ENCODE measurements at places on chromosomes 6 and 20.

GRCh38 chr20:33963751-33964150 is 30.0 kb upstream of the RALY start:
- no peak for DNase-seq

- no peak for DNase-seq
Observed at GRCh38 chr6:71499667-71500066, 211.1 kb downstream of the OGFRL1 start.

DNA sequence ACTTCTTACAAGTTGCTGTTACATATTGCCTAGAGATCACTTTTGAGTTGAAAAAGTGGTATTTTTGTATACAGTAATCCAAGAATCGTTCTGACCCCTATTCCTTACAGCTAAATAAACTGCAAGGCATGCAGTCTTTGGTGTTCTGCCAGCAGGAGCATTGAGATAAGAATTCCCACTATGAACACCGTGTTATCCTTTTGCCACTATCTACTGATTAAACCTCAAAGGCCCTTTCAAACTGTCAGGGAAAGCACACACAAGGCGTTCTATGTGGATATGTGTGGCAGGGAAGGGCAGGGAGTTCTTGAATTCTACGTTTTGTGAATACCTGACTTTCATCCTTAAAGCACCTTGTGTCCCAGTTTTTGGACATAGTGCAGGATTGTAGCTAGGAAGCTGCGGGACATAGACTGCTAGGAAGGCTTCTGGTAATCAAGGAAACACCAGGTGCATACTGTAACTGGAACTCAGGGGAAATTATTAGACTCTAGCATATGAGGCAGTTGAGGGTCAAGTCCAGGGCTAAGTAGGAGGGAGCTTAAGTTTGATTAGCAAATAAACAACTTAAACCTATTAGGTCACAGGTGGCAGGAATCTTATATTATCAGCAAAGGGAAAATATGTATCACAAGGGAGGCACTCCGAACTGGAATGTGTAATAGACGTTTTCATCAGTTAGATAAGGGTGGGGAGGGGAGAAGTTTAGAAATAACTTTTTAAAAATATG is 506.6 kb downstream of the RNF144B start:
- DNase-seq: no peak

GRCh38 chr20:20369250-20370093 is 1.6 kb downstream of the INSM1 start:
- no peak for DNase-seq

DNA sequence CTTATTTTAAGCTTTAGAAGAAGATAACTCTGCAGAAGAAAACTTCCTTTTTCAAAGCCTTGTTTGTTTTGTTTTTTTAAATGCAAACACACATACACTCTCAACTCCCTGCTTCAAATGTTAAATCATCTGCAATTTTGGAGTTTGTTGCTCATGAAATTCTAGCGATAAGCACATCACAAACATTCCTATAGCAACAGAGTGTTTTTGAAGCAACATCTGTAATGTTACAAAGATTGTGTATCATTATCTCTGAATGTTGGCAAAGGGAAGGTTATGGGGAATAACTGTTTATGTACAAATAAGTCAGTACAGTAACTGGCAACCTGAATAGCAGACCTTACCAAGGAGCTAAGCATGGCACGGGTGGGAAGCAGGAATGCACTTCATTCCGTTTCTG is 84.8 kb upstream of the MRPS10 start:
- DNase-seq: peak; percentile 22

DNA sequence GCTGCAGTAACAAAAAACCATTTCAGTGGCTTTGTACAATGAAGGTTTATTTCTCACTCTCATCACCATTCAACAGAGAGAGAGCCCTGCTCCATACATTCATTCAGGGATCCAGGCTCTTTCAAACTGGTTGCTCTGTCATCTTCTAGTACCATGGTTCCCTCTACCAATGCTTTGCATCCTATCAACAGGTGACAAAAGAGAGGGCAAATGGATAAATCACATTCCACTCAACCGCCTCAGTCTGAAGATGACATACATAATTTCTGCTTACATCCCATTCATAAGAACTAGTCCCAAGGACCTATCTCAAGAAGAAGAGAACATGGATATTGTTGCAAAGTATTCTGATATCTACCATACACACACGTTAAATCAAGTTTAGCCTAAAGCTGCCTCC is 51.6 kb downstream of the IYD start:
- no peak for DNase-seq

GRCh38 chr20:16707674-16708073 is 22.2 kb upstream of the SNRPB2 start:
- no peak for DNase-seq

DNA sequence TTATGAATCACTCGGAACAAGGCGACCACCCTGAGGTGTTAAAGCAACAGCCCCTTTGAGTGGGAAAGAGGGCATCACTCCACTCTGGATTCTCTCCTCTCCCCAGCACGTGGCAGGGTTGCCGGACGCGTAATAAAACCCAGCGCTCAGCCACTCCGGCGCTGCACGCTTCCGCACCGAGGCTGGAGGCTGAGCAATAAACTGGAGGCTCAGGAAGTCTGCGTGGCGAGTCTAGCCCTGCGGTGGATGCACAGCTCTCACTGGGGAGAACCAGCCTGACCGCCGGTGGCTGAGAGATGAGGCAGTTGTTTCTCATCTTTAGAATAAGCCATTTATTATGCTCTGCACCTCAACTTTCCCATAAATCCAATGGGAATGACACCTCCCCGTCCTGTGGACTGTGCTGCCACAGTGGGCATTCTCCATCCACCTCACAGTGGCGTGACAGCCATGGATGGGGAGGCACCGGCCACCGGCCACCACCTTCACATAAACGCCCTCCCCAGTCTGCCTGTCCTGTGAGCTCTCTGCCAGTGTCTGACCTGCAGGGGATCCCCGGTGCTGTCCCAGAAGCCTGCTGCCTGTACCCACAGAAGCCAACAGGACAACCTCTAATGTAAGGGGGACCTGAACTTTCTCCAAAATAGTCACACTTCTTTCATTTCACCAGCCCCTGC is 64.2 kb upstream of the GGTLC1 start:
- DNase-seq: no peak

GRCh38 chr20:50285376-50286173 is 94.9 kb downstream of the CEBPB start:
- DNase-seq: peak; percentile 69

DNA sequence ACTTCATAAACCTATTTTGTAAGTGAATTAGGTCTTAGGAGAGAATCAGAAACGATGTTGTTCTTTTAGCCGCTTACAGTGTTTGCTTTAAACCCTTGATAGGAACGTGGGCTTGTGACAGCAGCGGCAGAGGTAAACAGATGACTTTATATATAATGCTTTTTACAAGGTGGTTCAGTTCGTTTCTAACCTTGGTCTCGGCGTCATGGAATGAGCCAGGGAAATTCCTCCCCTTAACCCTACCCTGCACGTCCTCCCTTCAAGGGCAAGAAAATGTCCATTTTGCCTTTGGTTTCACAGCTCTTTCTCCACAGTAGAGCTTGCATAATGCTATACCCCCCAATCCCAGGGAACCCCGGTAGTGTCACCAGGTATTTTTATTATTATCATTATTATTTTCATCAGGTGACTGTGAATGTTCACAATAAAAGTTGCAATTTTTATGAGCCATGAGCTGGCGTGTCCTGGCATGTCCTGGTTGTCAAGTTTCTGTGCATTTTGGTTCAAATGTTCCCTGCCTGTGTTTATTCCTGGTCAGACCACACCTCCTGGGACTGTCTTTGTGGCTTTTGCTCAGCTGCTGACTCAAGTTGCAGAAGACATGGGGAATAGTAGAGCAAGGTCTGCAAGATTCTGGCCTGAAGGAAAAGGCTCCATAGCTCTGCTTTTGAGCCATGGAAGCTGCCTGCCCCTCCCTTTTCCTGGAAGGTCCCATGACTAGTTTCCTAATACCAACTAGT is 112.8 kb upstream of the BMP2 start:
- peak; percentile 48 for DNase-seq

DNA sequence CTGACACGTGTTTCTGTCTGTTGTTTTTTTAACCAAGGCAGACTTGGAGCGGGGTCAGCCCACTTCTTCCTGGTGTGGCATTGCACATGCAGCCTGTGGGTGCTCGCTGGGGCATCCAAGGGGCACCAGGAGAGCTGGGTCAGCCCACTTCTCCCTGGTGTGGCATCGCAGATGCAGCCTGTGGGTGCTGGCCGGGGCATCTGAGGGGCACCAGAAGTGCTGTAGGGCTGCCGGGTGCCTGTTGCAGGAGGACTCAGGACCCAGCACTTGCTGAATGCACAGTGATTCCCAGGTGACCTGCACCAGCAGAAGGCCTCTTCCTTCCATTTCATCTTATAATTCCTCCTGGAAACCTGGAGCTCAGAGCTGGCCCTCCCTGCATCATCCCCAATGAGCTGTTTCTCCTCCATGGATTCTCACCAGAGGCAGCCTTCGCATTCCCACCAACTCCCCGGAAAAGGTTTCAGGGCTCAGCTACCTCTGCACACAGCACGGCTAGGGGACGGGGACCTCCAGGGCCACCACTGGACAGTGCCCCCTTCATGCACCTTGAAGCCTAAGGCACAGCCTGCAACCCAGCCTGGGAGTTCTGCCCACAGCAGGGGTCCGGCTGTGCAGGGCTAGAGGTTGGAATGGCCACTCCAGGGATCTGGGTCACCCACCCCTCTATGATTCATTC is 218.8 kb downstream of the TAF4 start:
- DNase-seq: no peak

DNA sequence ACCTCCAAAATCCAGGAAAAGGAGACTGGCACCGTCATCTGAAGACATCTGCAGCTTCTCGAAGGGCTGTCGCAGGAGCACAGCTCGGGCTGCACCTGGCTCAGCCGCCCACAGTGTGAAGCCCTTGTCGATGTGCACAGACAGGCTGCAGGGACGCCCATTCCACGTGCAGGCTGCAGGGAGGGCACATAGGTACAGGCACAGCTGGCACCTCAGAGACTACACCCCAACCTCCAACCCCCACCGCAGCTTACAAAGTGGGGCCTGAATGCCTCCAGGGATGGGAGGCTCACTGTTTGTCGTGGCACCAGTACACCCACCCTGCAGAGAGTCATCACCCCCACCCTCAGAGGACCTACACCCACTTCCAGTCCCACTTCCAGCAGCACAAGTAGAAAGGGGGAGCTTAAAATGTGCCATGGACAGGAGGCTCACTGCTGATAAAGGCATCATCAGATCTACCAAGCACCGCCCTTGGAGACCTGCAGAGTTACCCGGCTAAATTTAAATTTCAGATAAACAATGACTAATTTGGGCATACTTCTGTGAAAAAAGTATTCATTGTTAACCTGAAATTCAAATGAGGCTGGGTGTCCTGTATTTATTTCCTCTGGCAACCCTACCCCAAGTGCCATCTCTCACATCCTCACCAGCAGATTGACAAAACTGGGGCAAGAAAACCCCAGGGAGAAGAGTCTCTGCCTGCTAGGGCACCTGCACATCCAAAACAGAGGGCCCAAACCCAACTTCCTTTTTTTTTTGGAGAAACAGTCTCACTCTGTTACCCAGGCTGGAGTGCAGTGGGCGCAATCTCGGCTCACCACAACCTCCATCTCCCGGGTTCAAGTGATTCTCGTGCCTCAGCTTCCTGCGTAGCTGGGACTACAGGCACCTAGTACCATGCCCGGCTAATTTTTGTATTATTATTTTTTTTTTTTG is 7.7 kb upstream of the CDK5RAP1 start:
- DNase-seq: no peak

GRCh38 chr6:75223428-75223827 is 17.6 kb upstream of the COL12A1 start:
- DNase-seq: no peak

DNA sequence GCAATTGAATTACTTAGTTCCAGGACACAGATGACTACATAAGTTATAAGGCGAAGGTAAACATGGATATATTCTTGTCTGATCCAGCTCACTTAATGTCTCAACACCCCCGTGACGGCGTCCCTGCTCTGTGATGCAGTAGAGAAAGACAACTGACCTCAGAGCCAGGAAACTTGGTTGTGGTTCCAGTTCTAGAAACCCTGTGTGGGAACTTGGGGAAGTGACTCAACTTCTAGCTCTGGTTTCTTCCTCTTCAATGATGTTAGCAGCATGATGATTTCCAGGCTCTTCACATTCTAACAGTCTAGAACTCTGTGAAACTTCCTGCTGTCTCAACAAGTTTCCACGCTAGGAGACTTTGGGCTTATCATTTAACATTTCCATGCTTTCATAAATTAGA is 18.4 kb downstream of the LAMA4 start:
- DNase-seq: peak; percentile 89

- DNase-seq: no peak
Observed at GRCh38 chr6:138811866-138812265, 16.0 kb downstream of the ECT2L start.

- no peak for DNase-seq
Observed at GRCh38 chr6:113691260-113691656, 165.9 kb upstream of the MARCKS start.

DNA sequence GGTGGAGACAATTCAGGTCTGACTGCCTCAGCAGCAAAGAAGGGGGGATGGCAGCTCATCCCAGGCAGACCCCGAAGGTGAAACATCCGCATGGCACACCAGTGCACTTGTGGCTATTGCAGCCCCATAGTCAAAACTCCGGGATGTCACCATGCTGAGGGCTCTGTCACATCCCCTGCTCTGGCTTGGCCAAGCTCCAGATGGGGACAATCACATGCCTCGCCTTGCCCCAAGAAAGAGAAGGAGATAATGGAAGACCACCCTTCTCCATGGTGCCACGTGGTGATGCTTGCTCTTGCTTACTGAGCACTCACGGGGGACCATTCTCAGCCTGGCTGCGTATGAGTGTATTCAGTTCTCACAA is 60.2 kb downstream of the RBM38 start:
- DNase-seq: no peak

DNA sequence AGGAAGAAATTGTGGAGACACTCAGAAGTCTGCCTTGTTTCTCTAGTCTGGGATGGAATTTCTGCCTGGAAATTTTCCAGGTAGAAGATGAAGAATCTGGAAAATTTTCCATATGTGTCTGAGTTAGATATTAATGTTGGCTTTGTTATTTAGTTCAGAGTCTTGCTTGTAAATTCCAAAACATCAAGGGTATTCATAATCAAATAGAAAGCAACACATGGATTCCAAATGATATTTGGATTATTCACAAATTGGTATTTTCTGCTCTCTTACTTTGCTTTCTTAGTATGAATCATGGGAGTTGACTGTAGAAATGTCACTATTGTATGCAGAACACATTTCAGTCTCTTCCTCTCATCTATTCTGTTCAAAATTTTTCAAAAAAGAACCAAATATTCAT is 116.0 kb downstream of the GRIK2 start:
- DNase-seq: no peak

Data from choroid plexus epithelial cell (primary cell).